ENCODE measurements at places on chromosomes 3 and 15.

- DNase-seq = no peak
Observed at GRCh38 chr15:50390554-50391264, 33.5 kb upstream of the USP8 start.

GRCh38 chr15:100508641-100509300 is 20.0 kb downstream of the CERS3 start:
- DNase-seq = no peak

DNA sequence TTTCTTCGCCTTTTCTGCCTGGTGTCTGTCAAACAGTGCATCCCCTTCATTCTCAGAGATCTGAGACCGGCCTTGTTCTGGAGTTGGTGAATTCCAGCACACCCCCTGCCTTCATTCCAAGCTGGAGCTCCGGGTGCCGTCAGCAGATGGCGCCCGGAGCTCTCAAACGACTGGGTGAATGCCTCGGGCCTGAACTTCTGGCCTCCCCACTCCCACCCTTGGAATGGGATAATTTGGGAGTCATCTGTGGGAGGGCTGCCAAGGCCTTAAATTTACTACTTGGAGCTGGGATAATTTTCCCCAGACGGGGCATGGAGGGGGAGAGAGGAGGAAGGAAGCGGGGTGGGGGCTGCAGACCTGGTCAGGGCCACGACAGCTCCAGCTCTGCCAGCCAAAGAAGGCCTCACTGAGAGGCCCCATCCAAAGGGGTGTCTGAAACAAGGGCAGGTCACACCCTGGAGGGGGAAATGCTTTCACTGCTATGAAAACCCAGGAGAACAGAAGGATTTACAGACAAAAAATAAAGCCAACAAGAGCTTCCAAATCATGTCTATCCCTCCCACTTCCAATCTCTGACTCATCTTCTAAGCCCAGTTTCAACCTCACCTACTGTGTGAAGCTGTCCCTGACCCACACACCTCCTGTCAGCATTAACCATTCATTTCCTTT is 187.9 kb downstream of the OPA1 start:
- no peak for DNase-seq

GRCh38 chr15:62565634-62566026 is 400.5 kb upstream of the C2CD4B start:
- DNase-seq = no peak

DNA sequence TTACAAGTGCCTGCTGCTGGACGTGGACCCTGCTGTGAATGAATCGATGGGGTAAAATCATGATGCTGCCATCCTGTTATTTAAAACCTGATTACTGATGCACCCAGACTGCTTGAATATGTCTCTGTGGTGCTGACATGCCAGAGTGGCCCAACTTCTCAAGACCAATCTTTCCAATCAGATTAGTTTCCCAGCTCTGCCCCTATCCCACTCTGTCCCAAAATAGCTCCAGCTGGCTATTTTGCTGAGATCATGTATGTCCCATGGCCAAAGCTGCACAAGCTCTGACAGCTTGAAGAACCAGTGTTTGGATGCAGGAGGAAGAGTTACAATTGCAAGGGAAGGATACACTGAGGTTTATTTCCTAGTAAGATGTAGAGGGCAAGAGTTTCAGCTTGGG is 153.6 kb downstream of the TMEM108 start:
- DNase-seq = no peak

DNA sequence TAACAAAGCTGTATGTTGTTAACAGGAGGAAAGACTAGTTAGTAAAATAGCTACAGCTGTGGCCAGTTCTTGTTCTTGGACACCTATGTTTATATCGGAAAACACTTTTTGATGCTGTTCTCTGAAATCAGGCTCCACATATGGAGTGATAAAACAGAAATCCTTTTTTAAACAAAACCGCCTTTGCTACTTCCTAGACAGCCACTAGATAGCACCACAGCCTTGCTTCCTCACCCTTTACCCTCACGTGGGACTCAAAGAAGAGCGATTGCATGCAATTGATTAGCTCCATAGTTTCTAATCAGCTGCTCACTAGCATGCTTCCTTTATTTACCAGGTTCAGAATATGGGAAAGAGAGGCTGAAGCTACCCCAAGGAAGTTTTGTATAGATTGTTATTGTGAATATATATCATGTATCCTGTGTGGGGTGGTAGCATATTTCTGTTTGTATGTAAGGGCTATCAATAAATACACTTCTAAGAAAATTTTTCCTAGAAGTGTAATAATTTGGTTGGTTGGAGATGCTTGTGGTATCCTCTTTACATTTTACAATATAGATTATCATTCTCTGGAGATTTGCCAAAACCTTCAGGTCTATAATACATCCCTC is 4.3 kb upstream of the MTFMT start:
- no peak for DNase-seq

GRCh38 chr3:118628704-118629341 is 405.8 kb downstream of the IGSF11 start:
- peak; percentile 64 for DNase-seq

DNA sequence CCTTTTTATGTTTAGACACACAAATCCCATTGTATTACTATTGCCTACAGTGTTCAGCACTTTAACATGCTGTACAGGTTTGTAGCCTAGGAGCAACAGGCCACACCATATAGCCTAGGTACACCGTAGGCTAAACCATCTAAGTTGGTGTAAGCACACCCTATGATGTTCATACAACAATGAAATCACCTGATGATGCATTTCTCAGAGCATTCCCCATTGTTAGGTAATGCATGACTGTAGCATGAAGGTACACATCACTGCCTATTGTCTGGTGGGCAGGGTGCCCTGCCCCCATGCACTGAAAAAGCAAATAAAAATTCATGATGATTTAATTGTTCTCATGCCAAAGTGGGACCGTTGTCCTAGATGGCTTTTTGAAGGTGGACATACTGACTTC is 183.6 kb downstream of the AGBL1 start:
- DNase-seq = no peak

DNA sequence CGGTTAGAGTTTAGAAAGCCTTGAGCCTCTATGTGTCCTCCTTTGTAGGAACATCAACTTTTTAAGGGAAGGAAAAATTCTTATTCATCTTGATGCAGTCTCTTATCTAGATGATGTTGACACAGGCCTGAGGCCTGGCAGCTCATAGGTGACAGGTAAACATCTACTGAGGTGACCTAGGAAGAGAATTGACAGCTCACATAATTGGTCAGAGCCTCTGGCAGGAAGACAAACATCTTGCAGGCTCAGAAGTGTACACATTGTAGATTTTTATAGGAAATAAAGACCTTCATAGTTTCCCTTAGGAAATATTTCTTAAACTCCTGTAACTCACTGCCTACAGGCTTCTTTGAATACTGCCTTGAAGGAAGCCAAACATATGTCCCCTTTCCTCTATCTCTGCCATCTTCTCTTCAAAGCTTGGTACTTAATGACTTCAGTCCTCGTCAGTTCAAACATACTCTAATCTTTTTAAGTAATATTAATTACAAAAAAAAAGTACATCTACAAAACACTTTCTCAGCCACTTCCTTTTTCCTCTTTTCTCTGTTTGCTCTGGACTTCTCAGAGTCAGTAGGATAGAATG is 341.3 kb downstream of the TBL1XR1 start:
- no peak for DNase-seq

DNA sequence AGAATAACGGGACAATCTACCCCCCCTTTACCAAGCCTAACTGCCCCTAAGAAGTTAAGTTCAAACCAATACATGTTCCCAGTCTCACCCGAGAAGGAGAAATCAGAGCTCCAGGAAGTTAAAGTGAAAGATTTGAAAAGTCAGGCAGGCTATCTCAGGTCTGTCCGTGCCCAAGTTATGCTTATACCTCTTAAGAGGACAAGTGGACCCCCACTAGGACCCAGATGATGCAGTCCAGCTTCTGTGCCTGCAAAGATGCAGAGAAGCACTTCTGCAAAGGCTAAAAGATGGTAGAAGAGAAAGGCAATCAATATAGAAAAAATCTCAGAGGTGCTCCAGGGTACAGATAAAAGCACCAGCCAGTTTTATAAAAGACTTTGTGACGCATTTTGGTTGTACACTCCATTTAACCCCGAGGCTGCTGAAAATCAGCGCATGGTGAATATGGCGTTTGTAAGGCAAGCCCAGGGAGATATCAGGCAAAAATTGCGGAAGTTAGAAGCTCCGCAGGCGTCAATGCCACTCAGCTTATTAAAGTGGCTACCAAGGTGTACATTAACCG is 9.8 kb upstream of the SLC9C1 start:
- DNase-seq = no peak

DNA sequence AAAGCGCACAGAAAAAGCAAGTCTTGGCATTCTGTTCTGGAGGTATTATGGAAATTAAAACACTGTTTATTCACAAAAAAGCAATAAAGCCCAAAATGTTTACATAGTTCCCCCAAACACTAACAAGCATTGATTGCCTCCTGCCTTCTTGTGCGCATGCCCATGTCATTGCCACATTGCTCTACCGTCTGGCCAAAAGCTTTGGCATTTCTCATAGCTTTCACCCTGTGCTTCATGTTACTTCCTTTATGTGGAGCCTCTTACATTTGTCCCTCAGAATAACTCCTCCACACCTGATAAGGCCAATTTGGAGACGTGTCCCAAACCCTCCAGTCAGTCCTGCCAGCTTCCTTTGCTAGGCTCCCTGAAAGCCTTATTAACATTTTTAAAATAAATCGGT is 680.8 kb downstream of the GBE1 start:
- no peak for DNase-seq

DNA sequence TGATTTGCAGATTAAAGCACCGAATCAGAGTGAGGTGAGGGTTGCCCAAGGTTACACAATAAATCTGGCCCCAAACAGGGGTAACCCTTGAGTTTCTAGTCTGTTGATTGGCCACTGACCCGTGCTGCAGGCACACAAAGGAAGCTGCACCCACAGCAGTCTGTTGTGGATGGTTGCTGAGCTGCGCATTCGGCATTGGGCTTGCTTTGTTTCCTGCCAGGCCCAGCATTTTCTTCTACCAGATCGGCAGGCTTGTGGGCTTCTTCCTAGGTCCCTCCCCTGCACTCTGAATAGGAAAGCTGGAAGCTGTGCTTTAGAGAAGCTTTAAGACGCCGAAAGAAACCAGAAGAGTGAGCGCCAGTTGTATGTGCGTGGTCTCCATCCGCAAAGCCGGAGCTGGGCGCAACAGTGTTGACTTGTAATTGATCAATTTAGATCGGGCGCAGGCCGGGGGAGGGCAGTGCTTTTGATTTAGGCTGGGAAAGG is 12.1 kb downstream of the B3GNT5 start:
- DNase-seq = no peak

DNA sequence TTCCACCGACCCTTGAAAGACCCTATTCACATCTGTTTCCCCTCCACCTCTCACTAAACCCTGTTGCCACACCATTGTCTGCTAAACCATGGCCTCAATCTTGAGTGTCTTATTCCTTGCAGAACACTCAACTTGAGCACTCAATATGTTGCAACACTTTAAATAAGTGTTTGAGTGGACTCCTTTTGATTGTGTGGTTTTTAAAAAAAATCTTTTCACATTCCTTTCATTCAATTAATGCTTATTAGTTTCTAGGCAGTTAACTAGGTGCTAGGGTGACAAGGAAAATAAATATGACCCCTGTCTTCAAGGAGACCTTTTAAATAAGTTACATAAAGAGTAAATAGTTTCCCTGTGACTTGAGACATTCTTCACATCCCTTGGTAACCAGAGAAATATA is 13.3 kb upstream of the HHLA2 start:
- no peak for DNase-seq

GRCh38 chr3:18575573-18575972 is 150.4 kb upstream of the SATB1 start:
- no peak for DNase-seq

DNA sequence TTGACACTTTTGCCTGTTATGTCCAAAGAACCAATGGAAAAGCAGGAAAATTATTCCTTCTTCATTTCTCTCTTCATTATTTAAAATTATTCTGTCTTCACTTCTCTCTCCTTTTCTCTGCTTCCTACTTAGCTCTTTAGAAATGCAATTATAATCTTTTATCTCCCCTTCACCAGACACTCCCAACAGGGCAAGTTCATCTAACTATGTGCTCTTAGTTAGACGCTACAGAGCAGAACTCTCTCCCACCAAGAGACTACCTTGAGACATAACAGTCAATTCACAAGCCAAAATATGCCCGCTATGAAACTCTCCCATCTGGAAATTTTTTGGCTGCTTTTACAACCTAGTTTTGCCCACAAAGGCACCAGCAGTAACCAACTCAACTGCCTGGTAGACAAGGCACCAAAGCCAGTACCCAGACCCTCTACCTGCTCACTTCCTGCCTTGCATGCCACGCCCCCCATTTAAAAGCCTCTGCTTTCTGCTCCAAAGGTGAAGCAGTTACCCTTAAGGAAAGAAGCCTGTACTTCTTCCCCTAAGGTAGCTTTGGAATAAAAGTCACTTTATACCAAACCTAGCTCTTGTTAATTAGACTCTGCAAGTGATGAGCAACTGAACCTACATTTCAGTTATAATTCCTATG is 28.1 kb downstream of the CCRL2 start:
- no peak for DNase-seq

- DNase-seq = no peak
Observed at GRCh38 chr15:48623456-48623855, 22.1 kb downstream of the FBN1 start.

GRCh38 chr3:49602877-49603411 is 48.7 kb downstream of the BSN start:
- no peak for DNase-seq

DNA sequence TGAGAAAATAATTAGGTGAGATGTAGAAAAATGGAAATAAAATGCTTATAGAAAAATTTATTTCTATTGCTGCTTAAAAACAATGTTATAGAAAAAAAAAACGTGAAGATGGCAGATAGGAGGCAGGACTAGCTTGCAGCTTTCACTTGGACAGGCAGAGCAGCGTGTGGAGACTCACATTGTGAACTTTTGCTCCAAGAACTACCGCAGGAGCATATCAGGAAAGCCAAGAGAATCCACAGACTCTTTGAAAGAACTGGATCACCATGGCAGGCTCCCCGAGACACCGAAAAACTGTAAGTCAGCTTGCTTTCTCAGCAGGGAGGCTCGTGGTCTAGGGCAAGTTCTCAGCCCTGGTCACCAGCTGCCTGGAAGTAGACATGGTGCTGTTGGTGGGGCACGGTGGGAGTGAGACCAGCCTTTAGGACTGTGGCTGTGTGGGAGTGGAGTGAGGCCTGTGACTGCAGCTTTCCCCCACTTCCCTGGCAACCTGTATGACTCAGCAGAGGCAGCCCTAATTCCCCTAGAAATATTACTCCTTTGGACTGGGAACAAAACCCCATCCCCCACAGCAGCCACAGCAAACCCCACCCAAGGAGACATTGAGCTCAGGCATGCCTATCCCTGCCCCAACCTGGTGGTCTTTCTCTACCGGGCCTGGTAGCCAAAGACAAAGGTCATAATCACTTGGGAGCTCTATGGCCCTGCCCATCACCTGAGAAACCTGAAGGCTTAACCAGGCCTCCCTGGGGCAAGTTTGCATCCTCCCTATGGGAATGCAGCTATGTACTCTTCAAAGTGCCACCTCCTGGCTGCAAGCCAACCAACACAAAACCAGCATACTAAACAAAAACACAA is 22.8 kb downstream of the STRIT1 start:
- no peak for DNase-seq

GRCh38 chr15:43225201-43225949 is 4.6 kb upstream of the EPB42 start:
- peak; percentile 45 for DNase-seq

Measured in Panc1 (cell line).